ENCODE measurements at places on chromosomes 7 and 10. TPM values are rescaled to one million over a fixed set of nuclear protein-coding genes. Genes with fewer than 3 reads are reported as not detected.

GPR146 gene
- 5.5 TPM for polyA plus RNA-seq

GRCh38 chr10:70589762-70590654 lies 12.5 kb downstream of the PRF1 start:
- DNase-seq, result no peak

DNA sequence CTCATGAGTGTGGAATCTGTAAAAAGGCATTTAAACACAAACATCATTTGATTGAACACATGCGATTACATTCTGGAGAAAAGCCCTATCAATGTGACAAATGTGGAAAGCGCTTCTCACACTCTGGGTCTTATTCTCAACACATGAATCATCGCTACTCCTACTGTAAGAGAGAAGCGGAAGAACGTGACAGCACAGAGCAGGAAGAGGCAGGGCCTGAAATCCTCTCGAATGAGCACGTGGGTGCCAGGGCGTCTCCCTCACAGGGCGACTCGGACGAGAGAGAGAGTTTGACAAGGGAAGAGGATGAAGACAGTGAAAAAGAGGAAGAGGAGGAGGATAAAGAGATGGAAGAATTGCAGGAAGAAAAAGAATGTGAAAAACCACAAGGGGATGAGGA lies 207.7 kb downstream of the ZEB1 start:
- DNase-seq, result no peak

- no peak for DNase-seq
These were observed 616.4 kb upstream of the GHITM start for GRCh38 chr10:83522881-83523386.

- DNase-seq, result no peak
These were observed 121.6 kb downstream of the EGFR start for GRCh38 chr7:55140221-55140940.

DNA sequence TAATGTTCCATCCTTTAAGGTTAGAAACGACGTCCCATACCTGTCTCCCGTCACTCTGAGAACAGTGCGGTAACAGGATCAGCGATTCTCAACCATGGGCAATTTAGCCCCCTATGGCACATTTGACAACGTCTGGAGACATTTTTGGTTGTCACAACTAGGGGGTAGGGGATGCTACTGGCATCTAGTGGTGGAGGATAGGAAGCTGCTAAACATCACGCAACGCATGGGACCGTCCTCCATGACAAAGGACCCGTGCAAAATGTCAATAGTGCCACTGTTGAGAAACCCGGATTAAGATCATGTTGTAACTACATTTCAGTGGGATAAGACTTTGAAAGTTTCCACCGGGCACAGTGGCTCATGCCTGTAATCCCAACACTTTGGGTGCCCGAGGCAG lies 5.0 kb upstream of the PAXIP1 start:
- no peak for DNase-seq

GRCh38 chr7:69199661-69200060 lies 398.6 kb upstream of the AUTS2 start:
- DNase-seq, result no peak

- no peak for DNase-seq
These were observed 148.7 kb upstream of the RSU1 start for GRCh38 chr10:16965740-16966447.

DNA sequence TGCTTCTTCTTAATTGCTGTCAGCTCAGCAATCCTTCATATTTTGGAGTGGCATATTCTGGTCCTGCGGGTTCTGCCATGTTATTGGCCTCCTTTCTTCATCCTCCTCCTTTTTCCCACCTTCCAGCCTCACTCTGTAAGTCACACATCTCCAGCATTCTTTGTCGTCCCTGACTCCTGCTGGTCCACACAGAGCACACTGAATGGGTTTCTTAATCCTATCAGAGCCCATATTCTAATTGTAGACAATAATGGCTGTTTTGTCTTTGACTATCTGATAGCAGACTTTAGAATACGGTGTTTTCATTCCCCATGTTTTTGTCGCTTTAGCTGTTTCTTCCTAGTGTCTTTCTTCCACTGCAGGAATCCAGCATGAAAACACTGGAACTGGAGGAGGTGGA lies 389.6 kb downstream of the REEP3 start:
- DNase-seq, result no peak

GRCh38 chr10:100338434-100339036 lies 8.5 kb upstream of the SCD start:
- DNase-seq, result no peak

- no peak for DNase-seq
These were observed 820.7 kb downstream of the GRID1 start for GRCh38 chr10:85545874-85546273.

DNA sequence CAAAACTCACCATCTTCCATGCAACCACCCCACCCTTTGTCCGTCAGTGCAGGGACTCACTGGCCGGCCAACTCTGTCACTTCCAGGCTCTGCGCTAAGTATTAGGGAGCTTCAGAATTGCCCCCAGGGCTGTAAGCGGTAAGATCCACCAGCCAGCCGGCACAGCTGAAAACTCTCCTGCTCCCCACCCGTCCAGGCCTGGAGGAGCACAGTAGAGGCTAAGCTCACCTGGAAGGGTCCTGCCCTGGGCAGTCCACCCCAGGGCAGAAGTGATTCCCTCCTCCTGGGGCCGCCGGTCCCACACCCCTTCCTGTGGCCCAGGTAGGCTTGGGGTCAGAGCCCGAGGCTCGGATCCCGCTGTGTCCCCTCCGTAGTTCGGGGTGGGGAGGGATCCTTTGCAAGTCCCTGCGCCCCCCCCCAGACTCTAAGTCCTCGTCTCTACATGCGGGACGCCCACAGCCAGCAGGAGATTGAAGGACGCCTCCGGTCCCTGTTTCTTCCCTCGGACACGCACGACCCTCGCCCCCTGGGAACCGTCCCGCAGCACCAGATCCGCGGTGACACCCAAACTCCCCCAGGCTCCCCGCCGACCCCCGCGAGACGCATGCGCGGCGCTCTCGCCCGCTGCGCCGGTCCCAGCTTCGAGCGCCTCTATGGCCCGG lies 138.9 kb downstream of the ARHGAP22 start:
- DNase-seq, result no peak

GRCh38 chr10:78078539-78079330 lies 45.1 kb downstream of the RPS24 start:
- DNase-seq, result no peak

DNA sequence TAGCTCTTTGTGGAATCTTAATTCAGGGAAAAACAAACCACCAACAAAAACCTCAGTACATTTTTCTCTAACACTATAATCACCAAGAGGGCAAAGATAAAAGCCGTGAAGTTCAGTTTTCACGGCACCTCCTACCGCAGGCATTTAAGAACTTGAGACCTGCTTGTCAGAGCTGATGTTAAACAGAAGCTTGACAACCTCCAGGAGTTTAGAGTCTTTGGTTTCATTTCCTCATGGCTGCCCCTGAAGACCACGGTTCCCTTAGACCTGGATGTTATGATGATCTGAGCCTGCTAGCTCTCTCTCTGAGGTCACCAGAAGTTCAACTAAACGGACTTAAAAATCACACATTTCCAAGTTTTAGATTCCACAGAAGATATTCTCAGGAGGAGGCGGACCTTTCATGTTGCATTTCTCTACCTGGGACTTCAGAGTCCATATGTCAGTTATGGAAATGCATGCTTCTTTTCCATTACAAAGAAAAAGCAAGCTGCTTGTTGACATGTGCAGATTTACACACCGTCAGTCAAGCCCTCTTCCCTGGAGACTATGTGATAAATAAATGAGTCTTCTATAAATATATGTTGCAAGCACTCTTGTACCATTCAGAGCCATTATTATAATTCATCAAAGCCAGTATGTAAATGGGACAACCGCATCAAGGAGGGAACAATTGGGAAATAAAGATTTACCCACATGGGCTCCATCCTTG lies 258.0 kb downstream of the GFRA1 start:
- peak; percentile 47 for DNase-seq

DNA sequence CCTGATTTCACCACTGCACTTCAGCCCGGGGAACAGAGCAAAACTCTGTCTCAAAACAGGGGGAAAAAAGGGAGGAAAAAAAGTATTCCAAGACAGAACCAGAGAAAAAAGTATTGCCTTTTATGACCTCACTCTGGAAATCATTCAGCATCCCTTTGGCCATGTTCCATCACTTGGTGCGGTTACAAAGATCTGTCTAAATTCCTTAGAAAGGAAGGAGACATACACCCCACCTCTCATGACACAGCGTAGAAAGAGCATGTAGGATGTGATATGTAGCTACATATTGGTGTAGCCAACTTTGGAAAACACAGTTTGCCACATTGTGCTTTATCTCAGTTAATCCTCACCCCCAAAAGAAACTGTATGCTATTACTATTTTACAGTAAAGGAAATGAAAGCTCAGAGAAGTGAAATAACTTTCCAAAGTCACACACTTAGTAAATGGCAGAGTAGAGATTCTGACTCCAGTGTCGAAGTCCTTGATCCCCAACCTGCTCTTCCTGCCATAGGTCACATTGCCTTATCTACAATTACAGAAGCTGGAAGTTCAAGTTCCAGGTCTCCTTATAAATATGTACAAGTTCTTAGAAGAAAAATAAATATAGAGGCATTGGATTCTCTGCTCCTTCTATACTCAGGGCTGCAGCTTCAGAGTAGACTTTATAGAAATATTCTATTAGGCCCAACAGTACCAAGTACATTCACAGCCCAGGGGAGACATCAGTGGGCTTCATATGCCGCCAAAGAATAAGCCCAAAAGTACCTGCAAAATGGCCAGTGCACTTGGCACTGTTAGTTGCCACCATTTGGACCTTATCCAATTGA lies 91.6 kb upstream of the KMT2E start:
- no peak for DNase-seq

RTKN2 gene
- 13.1 TPM for polyA plus RNA-seq

DNA sequence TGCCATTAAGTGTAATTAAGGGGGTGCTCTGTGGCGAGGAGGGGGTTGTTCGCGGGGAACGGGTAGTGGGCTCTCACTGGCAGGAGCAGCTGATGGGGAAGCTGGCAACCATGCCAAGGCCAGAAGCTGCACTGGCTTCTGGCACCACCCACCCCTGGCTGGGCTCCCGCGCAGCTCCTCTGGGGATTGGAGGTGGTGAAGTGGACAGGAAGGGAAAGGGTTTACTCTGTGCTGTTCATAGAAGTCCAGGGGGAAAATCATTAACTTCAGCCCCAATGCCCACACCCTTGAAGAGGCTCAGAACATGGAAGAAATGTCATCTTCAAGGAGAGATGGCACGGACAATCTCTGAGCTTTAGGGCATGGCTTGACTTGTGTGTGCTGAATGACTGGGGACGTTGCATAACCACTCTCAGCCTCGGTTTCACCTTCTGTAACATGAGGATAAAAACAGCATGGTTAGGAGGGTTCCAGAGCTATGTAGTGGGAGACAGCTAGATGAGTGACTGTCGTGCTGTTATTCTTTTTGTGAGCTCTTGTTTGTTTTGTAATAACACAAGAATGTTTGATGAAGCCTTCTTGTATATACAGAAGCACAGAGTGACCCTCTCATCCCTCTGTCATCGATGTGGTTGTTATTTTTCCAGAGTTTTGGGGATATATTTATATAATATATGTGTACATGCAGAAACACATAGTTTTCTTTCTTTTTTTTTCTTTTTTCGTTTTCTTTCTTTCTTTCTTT lies 29.9 kb downstream of the KAZALD1 start:
- DNase-seq, result no peak
